ENCODE measurements at places on chromosomes 4 and X.
A peak's percentile ranks its signal among the peaks of the same experiment; 100 is the strongest.

DNA sequence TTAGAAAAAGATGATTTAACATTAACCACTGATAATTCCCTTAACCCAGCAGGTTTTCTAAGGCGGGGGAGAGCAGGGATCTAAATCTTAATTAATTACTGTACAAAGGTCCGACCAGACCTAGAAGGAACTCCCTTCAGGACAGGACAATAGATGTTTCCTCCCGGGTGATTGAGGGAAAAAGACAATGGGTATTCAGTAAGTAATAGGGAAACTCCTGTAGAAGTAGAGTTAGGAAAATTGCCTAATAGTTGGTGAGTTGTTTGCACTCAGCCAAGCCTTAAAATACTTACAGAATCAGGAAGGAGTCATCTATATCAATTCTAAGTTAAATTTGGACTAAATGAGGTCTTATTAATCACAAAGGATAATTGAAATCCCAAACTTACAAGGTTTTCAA is 5.8 kb upstream of the SRD5A3 start:
- no peak for DNase-seq

- no peak for DNase-seq
These were observed 10.6 kb downstream of the NDP start for GRCh38 chrX:43962636-43963035.

- DNase-seq: no peak
These were observed 81.2 kb downstream of the NPY1R start for GRCh38 chr4:163251204-163251603.

DNA sequence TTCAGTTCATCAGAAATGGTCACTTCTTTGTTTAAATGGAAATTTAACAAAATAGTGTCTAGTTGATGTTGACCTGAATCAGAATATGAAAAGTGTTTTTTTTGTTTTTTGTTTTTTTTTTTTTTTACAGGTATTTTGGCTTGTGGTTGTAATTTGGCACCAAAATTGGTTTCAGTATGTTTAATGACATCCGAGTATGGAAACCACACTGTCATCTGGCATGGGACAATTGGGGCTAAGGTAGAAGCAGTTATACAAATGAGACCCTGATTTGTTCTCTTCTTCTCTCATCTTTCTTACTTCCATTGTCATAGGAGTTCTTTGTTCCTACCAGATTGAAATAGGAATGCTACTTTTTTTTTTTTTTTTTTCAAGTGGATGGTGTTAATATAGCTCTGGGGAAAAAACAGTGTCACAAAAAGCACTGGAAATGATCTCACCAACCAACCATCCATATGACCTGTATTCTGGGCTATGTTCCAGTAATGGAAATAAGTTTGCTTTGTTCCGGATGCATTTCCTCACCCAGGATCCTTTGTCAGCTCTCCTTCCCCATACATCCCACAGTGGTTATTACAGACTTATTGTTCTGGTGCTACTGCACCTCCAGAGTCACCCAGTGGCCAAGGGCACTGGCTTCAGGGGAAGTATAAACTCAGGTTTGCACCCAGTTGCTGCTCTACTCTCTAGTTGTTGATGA is 95.8 kb downstream of the ATXN3L start:
- peak; percentile 93 for DNase-seq

DNA sequence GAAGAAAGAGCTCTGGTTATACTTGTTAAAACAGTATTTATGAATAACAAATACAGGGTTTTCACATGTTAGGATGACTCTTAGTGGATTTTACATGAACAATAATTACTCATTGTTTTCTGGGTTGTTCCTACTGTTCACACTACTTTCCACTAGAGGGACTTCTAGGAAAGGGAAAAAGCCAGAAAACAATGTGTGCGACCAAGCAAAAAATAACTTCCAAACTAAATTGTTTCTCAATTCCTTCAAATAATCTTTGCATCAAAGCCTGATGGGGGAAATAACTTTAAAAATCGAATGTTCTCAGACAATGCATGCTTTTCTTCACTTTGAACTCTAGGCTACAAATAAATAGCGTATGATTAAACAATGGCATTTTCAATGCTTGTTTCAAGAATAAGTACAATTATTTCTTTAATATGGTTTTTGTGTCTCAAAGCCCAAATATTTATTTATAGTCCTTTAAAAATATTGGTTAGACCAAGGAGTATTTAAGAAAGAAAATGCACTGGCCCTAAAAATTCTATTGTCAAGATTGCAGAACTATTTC is 72.1 kb upstream of the ETNPPL start:
- peak; percentile 68 for DNase-seq

- no peak for DNase-seq
These were observed 11.8 kb downstream of the RASL11B start for GRCh38 chr4:52873861-52874343.

DNA sequence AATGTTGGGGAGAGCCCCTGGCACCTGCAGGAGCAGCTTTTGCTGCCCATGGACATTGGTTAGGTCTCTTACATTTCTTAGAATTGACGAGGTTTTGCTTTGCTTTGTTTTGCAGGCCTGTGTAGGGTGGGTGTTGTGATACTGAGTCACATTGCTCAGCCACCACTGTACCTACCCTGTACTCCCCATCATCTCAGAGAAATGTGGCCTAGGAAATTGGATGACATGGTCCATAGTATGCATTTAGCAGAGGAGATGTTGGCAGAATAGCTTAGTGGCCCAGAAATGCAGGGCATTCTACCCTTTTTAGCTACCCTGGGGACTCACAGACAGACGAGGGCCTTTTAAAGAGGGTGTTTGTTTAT is 43.7 kb downstream of the IL21 start:
- DNase-seq: no peak

DNA sequence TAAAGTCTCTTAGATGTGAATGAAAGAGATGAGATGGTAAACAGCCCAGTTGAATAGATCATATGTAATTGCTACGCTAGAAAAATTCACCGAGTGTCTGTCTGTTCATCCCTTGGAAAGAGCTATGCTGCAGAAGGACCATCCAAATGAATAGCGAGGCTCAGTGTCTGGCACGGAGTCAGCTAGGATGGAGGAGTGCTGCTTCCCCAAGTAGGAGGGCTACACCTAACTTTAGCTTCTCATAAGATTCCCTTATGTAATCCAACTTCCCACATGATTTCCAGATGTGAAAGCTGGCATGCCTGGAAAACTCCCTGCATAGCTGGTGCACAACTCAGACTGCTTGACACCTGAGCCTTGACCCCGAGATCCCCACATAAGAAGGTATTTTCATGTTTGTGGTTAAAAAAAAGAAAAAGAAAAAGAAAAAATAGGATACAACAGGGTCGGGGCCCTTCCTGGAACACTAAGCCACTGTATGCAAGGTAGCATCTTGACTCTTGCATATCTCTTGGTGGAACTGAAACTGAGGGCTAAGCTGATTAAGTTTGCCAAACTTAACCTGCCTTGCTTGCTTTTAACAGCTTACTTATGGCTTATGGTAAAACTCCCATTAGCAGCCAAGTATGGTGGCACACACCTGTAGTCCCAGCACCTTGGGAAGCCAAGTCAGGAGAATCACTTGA is 82.3 kb downstream of the FREM3 start:
- DNase-seq: no peak

DNA sequence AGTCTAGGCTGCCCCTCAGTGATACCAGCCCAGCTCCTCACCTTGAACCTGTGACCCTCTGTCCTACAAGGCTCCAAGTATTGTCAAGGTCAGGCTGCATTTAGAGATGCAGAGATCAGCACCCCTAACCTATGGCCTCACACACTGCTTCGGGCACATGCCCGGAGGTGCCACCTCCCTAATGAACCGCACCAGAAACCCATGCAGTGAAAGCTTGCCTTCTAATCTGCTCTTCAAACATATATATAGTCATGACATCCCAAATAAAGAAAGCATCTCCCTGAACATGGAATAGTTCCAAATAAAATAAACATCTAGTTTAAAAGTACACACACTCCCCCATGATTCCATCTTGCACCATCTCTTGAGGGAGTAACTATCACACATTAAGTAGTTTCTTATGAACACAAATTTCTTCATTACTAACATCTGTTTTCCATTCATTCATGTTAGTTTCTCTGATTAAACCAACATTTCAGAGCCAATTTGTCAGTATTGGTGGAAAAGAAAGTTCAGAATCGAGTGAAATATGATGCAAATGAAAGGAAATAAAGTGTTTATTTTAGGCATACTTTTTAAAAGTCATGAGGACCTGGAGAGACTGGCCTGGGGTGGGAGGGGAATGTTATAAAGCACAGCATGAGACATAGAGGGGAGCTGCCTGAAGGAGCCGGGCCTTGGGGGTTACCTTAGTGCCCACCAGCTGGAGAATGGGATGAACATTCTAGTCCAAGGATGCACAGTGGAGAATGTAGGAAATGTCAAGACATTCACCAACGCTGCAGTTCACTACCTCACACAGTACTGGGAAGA is 19.2 kb downstream of the CC2D2A start:
- DNase-seq: peak; percentile 60

GRCh38 chrX:71302461-71303213 is 1.1 kb downstream of the ITGB1BP2 start:
- no peak for DNase-seq

DNA sequence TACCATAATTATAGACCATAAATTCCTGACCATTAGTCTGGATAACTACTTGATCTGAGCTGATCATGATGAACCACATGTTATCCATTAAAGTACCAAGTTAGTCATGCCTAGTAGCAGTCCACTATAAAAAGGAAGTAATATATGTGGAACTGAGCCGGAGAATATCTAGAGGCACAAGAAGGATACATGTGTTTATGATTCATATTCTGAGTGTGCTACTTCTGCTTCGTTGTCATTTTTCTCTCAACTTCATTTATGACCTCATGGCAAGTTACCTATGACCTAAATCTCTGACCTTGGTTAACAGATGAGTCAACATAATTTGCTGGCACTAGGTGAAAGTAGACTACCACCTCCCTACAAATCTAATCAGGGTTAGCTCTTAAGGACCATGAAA is 56.5 kb upstream of the ANKRD17 start:
- DNase-seq: peak; percentile 60

DNA sequence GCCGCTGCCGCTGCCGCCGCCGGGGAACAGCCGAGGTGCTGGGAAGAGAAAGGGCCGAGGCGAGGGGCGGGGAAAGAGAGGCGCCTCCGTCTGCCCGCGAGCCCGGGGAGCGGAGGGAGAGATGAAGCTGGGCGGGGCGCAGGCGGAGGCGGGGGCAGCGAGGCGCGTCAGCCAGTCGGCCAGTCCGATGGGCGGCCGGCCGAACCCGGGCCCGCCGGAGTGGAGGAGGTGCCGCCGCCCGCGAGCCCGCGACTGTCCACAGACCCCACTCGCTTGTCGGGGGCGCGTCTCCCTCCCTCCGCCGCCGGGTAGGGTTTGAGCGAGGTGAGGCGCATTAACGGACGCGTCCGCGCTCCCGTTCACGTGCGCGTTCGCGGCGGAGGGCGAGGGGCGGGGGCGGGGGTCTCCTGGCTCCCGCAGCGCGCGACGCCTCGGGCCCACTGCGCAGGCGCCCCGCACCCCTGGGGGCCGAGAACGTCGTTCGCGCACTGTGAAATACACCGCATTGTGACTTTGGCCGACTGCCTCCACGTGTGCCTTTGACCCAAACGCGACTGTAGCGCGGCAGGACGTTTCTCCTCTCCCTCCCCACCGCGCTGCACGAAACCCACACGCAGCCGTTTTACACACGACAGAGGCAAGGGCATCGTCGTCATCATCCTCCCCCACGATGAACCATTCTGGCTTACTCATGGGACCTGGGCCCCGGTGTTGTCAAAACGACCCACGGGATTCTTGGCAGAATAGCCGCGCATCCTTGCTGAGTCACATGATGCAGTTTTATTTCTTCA is at the start of gene NUDT11:
Gene NUDT11, minus strand, starts transcription at position 92 of the 791 bp plus-strand sequence. CDS start 148 bp downstream, outside the sequence.
- DNase-seq: peak; percentile 78

GRCh38 chr4:128564081-128564630 is 245.3 kb upstream of the JADE1 start:
- peak; percentile 49 for DNase-seq

- DNase-seq: peak; percentile 41
These were observed 585.7 kb upstream of the PABPC4L start for GRCh38 chr4:134787315-134787714.

DNA sequence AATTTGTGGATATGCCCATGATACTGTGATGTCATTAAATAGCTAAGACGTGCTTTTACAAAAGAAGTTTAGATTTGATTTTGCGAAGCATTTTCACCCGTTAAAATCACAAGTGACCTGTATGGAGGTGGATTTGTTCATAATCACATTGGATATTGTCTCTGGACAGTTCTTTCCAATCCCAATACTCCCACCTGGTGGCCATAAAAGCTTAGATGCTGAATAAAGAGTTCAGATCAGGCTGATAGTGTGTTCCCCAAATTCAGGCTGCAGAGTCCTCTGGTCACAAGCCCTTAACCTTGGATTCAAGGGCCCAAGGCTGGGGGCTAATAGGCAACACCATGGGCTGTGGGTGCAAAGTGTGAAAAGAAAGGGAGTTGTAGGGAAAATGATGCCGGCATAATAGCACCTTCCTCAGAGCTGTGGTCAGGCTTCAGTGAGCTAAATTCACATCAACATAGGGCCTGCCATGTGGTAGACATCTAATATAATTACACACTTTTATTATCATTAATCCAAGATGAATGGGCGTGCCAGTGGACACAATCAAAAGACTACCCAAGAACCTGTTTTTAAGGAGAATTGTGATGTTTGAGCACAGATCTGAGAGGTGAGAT is 28.1 kb downstream of the SMIM43 start:
- peak; percentile 67 for DNase-seq

- no peak for DNase-seq
These were observed 46.3 kb upstream of the CLCN4 start for GRCh38 chrX:10110316-10110935.

DNA sequence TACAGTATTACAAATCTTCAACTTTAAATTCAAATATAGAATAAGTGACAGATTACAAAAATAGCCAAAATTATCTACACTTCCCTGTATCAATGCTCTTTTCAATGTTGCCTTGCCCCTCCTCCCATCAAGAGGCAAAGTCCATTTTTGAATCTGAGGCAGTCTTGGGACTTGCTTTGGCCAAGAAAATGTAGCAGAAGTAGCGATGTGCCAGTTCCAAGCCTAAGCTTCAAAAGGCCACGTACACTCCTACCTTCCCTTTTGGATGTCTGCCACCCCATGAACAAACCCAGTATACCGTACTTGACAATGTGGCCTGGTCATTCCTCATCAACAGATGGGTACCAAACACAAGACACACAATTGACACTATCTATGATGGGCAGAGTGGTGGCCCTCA is 24.1 kb downstream of the SEC24D start:
- no peak for DNase-seq

DNA sequence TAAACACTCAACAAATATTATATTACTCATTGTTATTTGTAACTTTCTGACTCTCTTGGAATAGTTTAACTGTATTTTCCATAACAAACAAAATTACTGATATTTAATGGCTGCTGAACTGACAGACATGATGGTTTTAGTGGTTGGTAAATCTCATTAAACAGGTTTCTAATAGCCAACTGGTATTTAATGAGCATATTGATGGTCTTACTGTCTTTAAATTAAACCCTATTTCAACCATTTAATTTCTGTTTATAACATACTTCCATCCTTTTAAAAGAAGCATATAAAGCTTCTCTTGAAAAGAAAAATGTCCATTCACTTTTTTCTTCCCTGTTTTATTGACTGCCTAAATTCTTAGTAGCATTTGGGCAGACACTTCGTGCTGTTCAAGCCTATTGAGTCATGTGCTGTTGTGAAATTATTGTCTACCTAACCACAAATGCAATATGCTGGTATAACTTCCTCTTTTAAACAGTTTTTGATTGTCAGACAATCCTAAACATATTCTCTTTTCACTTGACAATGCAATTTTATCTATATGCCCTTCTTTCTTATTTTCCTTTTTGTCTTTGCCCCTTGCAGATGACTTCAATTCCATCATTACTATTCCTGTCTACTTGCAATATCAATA is 163.9 kb upstream of the SLC7A11 start:
- peak; percentile 25 for DNase-seq

- DNase-seq: peak; percentile 22
These were observed 240.4 kb upstream of the PGRMC2 start for GRCh38 chr4:128527946-128528576.
